ENCODE measurements at places on chromosomes 2 and 18.

DNA sequence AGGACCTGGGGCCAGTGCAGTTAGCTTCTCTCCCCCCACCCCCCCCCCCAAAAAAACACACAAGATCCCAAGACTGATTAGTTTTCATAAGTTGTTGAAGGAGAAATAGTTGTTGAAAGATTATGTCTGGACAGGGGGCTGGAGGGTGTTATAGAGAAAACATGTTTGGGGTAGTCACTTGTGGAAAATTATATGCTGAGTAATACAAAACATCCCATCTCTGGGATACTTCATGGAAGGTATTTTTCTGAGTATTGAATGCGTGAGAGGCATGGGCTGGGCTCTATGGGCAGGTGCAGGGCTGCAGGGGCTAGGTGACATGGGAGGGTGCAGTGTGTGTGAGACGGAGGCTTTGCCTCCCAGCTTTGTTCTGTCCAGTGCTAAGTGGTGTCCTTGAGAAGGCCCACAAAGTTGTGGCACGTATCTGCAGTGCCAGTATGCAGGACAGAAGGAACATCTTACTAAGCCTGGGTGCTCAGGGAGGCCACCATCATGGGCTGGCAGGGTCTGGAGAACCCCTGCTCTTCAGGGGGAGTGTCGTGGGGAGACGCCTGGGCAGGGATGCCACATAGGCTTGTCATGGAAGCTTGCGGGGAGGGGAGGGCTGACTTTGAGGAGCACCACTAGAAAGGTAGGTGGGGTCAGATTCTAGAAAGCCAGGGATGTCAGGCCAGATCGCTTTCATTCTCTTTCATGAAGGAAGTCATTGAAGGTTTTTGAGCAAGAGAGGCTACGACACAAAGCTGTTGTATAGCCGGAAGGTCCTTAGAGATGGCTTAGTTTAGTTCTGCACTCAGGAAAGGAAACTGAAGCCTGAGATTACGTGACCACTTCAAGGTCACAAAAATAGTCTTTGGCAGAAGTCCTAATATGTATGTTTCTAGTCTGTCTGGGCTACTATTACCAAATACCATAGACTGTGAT is 232.0 kb downstream of the LDLRAD4 start:
- no peak for DNase-seq

DNA sequence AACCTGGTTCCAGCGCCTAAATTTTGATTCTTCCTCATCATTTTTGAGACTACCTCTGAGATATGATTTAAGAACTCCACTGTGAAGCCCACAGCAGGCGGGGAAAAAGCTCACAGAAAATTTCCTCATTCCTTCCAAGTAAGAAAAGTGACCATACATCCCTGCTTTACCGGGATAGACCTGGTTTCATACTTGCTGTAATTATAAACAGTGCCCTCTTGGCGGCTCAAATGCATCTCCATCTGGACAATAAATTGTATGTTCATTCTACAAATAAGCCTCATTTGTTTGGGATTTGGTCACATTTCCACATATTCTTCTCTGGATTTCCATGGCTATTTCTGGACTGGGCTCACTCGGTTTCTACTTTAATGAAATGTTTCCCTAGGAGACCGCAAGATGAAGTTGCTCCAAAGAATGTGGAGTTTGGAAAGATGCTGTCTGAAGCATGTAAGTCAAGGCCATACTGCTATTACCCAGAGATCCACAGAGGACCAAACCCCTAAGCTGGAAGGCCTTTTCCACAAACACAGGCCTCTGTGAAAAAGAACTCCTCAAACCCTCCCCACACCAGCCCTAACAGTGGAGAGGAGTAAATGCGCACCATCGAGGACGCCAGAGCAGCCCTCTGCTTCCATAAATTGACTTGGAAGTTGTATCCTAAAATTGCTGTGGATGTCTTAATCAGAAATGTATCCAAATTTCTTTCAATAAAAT is 13.9 kb downstream of the STAT1 start:
- DNase-seq, result no peak

GRCh38 chr2:46580416-46580815 is 101.1 kb downstream of the TMEM247 start:
- DNase-seq, result no peak

GRCh38 chr2:134823431-134823830 is 15.0 kb upstream of the ACMSD start:
- no peak for DNase-seq

- DNase-seq, result no peak
Measured at GRCh38 chr18:76459687-76460350, 35.2 kb downstream of the ZNF516 start.

DNA sequence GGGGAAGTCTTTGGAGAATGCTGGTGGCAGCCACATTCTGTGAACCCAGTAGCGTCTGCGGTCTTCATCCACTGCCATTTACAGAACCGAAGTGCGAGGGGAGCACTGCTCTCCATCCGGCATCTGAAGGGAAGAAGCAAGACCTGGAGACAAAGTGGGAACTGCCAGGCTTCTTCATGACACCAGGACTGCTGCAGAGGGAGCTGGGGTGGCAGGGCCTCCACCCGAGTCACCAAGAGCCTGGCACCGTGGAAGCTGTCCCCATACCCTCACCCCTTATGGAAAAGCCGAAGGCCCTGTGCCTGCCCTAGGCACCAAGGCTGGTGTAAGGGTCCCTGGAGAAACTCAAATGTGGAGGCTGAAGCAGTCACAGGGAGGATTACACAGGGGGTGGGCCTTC is 79.8 kb downstream of the CIB4 start:
- no peak for DNase-seq

DNA sequence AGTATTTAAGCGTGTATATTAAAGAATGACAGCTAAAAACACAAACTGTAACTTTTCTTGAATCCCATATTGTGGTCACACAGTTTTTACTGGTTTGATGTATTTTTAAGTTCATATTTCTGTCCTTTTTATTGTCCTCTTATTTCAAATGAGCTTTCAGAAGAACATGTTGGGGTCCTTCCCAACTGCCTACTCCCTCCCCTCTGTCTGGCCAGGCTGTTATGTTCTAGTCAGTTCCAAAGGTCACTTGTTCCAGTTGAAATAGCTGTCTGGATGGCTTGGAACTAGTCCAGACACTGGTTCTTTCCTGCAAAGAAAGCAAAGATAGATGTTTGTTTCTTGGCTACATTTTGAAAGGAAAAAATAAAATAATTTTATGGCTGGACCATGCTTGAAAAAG is 306.9 kb downstream of the GULP1 start:
- DNase-seq, result no peak

- DNase-seq, result no peak
Measured at GRCh38 chr18:10072671-10073175, 158.9 kb downstream of the VAPA start.

GRCh38 chr2:126907671-126908070 is 9.0 kb downstream of the TEX51 start:
- DNase-seq, result no peak

- DNase-seq, result no peak
Measured at GRCh38 chr18:10062302-10063300, 148.8 kb downstream of the VAPA start.

DNA sequence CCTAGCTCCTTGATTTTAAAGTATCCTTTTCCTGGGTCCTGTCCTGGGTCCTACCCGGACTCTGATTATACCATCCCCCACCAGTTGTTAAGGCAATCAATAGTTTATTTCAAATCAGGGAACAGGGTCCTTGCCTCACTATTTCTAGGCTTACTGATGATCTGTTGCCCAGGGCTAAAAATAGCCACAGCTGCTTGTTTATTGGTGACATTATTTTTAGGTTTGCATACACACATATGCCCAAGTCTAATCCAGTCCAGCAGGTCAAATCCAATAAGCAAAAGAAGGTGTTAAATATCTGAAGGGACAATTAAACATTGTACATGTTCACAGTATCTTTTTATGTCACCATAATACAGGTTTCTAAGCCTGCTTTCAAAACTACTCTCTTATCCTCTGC is 66.0 kb downstream of the RAB10 start:
- no peak for DNase-seq

GRCh38 chr2:20227894-20228505 is 3.1 kb upstream of the SDC1 start:
- DNase-seq, result no peak

GRCh38 chr2:184695-185094 is 79.1 kb downstream of the SH3YL1 start:
- no peak for DNase-seq

DNA sequence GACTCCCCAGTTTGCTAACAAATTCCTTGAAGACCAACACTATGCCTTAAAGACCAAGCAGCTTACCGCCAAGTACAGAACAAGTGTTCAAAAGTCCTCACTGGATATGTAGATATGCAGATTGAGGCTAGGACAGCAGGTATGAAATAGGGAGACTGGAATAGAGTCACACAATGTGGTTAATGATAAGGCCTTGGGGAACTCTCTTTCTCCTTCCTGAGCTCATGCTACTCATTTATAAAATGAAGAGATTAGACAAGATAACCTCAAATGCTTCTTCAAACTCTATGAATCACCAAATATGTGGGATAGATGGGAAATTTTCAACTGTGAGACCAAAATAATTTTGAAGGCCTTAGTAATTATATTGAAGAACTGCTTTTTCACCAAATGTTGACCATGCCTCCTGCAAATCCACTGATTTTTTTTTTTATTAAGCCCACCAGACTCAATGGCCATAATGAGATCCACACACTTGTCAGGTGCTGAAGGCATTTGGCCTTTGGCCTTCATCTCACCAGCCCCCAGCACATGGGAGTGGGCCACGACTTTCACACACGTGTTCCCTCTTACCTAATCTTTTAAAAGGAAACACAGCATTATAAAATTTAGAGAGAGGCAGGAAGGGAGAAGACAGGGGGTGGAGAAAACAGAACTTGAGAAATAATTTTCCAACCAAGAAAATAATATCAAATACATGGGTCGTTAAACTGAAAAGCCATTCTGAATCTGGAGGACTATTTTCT is 181.5 kb downstream of the EN1 start:
- DNase-seq, result no peak

- DNase-seq, result no peak
Measured at GRCh38 chr18:35463050-35463449, 34.7 kb downstream of the INO80C start.

GRCh38 chr2:7053650-7054265 is 136.5 kb downstream of the RNF144A start:
- DNase-seq, result no peak

GRCh38 chr2:96934831-96935540 is 51.4 kb downstream of the FAM178B start:
- no peak for DNase-seq

- DNase-seq, result no peak
Measured at GRCh38 chr18:10089881-10090280, 176.1 kb downstream of the VAPA start.

GRCh38 chr2:71275939-71276310 is 49.0 kb upstream of the PAIP2B start:
- no peak for DNase-seq

DNA sequence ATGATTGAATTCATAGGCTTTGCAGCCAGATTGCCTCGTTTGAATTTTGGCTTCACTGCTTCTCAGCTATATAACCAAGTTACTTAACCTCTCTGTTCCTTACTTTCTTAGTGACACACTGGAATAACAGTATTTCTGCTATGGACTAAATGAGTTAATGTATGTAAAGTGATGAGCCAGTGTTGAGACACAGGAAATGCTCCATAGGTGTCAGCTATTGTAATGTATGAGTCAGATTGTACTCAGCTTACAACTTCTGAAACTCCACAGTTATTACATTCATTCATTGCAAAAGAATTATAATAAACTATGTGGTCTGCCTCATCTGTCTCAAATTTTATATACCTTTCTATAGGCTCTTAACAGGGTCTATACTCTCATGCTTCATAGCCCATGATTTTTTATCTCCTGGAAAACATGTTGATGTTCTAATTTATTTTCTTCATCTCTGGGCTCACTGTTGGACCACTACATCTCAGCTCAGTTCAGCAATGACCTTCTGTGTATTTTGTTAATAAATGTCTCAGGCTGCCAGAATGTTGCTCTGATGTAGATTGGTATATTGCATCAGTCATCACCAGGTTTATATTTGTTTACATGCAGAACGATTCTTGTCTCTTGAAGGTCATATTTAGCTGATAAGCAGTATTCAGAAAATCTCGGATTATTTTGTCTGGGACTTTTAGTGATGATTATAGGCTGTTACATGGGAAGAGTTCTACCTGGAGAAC is 76.2 kb downstream of the MAP3K20 start:
- DNase-seq, result no peak

DNA sequence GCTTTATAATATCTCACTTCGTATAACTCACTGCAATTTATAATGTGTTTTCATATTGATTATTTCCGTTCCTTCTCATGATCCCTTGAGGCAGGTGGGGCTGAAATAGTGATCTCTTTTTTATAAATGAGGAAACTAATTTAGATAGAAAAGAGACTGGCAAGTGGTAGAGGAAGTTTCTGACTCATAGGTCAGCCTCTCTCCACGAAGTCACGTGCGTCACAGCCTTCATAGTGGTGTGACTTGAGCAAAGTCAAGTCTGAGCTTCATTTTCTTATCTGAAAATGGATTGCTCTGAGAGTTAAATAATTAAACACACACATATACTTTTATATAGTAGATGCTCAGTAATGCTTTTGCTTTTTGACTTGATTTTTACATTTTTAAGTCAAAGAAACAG is 19.9 kb downstream of the ABCG5 start:
- DNase-seq, result no peak

GRCh38 chr2:193679847-193680246 is 1485.1 kb upstream of the TMEFF2 start:
- no peak for DNase-seq

DNA sequence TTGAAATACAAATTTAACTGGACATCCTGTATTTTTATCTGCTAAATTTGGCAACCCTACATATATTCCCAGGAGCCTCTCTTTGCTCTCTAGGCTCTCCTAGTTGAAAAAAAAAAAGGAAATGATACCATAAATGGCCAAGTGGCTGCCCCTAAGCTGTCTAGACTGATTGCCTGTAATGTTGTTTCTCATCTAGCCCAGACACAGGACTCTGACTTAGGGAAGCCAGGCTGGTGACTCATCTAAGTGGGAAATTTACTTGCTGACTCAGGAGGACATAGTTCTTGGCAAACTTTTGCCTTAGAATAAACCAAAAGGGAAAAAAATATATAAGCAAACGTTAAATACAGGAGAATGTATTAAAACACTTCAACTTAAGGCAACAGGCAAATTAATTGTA is 14.6 kb upstream of the ITGAV start:
- no peak for DNase-seq

- DNase-seq, result no peak
Measured at GRCh38 chr2:109718139-109718538, 76.0 kb upstream of the RGPD5 start.

DNA sequence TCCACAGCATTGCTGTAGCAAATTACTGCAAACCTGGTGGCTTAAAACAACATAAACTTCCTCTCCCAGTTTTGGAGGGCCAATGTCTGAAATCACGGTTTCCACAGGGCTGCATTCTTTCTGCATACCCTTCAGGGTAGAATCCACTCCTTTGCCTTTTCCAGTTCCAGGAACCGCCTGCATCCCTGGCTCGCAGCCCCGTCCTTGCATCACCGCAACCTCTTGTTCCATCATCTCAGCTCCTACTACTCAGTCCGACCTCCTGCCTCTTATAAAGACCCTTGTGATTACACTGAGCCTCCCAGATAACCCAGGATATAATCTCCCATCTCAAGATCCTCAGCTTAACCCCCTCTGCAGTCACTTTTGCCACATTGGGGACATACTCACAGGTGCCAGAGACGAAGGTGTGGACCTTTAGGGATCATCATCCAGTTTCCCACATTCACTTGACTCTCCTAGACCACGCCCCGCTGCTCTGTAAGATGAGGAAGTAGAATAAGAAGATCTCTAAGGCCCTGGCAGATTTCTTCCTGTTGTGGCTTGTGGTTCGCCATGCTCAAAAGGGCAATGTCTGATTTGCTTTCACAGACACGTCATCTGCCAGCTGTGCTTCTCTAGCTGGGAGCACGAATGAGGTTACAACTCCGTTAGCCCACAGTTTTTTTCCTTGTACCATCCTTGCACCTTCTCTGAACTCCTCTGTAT is 103.6 kb upstream of the AGAP1 start:
- no peak for DNase-seq
